ENCODE measurements at places on chromosomes 2 and 18. TPM values are rescaled to one million over a fixed set of nuclear protein-coding genes. Genes with fewer than 3 reads are reported as not detected.

The ASB18 gene
- total RNA-seq, result 2.7 TPM

The UGT1A10 gene
- total RNA-seq, result not detected

The NDC80 gene
- 1.2 TPM for total RNA-seq

The CCDC141 gene
- total RNA-seq, result 97.5 TPM

The SERPINB13 gene
- not detected for total RNA-seq

The IL36G gene
- not detected for total RNA-seq

DNA sequence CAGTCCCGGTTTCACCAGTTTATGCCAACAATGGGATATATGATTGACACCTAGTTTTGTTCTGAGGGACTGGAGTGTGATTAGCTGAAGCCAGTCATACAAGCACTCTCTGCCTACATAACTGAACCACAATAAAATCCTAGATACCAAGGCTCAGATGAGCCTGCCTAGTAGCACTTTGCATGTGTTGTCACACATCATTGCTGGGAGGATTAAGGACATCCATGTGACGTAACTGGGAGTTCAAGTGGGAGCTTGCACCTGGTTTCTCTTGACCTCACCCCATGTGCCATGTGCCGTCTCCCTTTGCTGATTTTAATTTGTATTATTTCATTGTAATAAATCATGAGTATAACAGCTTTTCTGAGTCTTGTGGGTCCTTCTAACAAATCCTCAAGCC lies 90.3 kb downstream of the TMEM163 start:
- DNase-seq, result no peak

GRCh38 chr2:164662066-164662465 lies 40.8 kb upstream of the GRB14 start:
- DNase-seq, result no peak

- no peak for DNase-seq
Measured at GRCh38 chr2:88517759-88518201, 65.3 kb upstream of the FOXI3 start.

GRCh38 chr2:14572633-14573032 lies 59.9 kb upstream of the LRATD1 start:
- DNase-seq, result no peak

- no peak for DNase-seq
Measured at GRCh38 chr2:190504912-190505311, 29.6 kb downstream of the NEMP2 start.

DNA sequence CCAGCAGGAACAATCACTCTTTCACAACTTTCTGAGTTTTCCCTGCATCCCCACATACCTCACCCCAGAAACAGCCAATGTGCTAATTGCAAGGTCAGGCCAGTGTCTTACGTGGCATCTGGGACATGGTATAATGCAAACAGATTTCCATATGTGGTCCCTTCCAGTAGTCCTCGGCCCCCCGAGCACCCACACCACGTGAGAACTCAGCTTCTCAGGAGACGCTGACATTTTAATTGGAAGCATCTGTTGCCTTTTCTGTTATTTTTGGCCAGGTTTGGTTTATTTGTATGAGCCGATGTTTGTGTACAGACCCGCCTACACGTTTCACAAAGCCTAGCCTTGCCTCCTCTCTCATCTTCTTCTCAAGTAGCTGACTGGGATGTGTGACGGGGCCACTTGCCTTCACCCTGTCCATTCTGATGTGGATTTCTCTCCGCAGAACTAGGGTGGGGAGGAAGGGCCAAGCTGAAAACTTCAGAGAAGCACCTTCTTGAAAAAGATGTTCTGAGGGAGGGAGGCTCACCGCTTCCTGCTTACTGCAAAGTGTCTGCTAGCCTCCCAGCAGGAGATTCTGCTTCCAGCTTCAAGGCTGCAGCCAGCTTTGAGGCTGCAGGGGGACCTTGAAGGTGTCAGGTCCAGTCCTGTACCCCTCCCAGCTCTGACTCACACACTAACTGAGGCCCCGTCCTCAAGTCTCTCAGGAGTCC lies 109.6 kb upstream of the SLC14A2 start:
- DNase-seq, result no peak

GRCh38 chr2:149050188-149050587 lies 11.7 kb downstream of the LYPD6B start:
- DNase-seq, result no peak

- no peak for DNase-seq
Measured at GRCh38 chr2:143691121-143691520, 561.9 kb downstream of the ARHGAP15 start.

DNA sequence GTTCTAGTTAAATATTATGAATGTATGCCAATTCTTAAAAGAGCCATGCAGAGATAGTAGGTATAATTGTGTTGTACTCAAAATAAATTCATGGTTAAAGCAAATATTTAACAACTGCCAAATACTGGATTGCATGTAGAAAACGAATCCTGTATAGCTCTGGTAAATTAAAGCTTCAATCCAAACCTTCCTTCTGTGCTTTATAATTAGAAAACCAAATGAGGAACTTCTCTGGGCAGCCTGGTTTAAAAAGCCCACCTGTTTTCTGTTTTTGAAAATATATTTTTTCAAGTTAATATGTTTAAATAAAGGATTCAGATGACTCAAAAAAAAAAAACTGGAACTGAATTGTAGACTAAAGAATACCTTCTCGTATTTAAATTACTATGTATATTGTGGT lies 48.3 kb upstream of the ITGA4 start:
- DNase-seq, result no peak

- no peak for DNase-seq
Measured at GRCh38 chr18:3584266-3584861, 134.4 kb downstream of the TGIF1 start.

Measured in left cardiac atrium (tissue), 4 donors.